ENCODE measurements at places on chromosomes 12 and 14.

DNA sequence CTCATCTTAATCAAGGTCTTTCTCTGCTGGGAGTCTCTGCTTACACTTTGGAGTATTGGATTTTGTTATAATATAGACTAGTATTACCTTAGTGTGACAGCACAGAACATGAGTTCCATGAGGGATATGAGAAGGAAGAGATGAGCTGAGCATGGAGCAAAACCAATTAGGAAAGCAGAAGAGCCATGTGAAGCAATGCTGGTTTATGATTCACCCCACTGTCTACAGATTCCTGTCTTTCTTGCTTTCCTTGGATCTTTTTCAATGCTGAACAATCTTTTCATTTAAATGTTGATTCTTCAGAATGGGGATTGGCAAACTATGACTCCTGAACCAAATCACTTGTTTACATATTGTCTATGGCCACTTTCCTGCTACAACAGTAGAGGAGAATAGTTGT is 70.4 kb upstream of the KITLG start:
- peak overlapping the region; percentile 4 for H3K27ac ChIP-seq
- peak; percentile 82 for DNase-seq
- peaks cover 24% of the 10 kb centered on the region for H3K4me1 ChIP-seq
- no peak overlapping the region for H3K4me3 ChIP-seq
- H3K27me3 ChIP-seq = no peaks in the 10 kb centered on the region

DNA sequence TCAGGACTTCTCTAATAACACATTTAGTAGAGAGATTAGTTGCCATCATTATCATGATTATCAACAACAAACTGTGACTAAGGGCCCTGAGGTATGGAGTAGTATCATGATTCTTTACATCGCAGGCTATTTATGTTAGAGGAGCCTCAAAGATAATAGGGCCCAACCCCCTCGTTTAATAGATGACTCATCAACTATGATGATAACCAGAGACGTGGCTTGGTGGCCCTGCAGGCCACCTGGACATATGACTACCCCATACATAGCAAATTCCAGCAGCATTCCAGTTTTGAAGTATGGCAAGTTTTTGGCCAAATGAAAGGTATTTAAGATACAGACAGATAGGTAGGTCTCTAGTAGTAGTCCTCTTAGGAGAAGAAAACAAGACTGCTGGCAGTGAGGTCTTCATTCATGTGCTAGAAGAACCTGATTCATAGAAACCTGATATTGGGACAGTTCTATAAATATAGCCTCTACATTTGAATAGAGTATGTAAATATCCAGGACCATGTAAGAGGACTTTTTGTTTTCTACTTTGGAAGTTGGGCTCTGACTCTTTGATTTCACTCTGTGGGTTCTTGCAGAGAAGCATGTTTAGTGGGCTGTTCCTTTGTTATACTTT is 5.6 kb downstream of the RIC8B start:
- H3K4me1 ChIP-seq = peaks cover 23% of the 10 kb centered on the region
- H3K27me3 ChIP-seq = no peaks in the 10 kb centered on the region
- H3K27ac ChIP-seq = 0 out of 2 replicates have a peak overlapping the region, but pooled peaks have one; percentile 6
- H3K4me3 ChIP-seq = no peak overlapping the region
- H3K36me3 ChIP-seq = peaks cover 4% of the 10 kb centered on the region

DNA sequence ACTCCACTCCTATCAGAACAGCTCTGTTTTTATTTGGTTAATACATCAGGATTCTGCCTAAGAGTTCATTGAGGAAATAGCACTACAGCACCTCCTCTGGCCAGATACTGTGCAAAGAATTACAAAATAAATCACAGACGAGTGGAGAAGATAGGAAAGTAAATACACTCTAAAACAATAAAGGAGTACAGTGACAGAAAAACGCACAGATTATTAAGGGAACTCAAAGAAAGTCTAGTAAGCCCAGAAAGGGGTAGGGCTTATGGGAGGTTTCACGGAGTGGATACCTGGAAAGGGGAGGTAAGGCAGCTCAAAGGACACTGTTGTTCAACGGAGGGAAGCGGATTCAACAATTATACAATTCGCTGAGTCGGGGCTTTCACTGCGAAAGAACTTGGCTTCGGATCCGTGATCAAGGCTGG is 5.5 kb downstream of the OR10AD1 start:
- H3K4me1 ChIP-seq = peaks cover 26% of the 10 kb centered on the region
- no peaks in the 10 kb centered on the region for H3K36me3 ChIP-seq
- peak; percentile 43 for DNase-seq
- H3K27me3 ChIP-seq = peaks cover 4% of the 10 kb centered on the region
- H3K27ac ChIP-seq = peak overlapping the region; percentile 10
- peak overlapping the region; percentile 63 for H3K4me3 ChIP-seq

DNA sequence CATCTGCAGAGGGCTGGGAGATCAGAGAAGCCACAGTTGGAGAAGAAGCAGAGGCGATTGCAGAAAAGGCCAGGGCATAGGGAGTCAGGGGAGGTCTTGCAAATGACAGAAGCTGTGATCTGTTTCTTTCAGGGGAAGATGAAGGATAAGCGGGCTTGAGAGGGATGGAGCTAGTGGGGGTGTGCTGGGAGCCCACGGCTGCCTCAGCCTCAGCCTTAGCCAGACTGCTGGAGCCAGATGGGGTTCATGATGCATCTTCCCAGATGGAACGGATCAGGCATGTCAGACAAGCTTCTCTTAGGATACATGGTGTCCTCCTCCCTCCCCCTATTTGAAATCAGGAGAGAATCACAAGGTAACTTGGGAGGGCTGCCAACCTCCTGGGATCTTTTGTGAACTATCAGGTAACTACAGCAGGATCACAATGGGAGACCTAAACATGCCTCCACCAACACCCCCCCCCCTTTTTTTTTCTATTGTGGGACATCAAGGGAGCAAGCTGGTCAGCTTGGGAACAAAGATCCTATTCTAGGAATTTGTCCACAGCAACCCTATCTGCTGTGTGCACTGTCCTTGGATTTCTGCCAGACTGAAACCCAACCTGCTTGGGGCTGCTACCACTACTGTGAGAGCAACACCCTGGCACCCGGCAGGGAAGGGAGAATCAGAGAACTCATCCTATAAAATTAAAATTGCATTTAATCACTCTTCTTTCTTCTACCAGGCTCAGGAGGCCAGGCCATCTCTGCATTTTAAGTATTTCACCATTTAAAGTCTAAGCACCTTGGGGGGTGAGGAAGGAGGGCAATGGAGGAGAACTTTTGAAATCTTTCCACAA is 10.7 kb upstream of the ATP2A2 start:
- H3K27me3 ChIP-seq = no peaks in the 10 kb centered on the region
- H3K4me3 ChIP-seq = peak overlapping the region; percentile 11
- DNase-seq = peak; percentile 92
- H3K27ac ChIP-seq = peak overlapping the region; percentile 85
- peaks cover 50% of the 10 kb centered on the region for H3K4me1 ChIP-seq

- H3K27ac ChIP-seq = no peak overlapping the region
- H3K36me3 ChIP-seq = no peaks in the 10 kb centered on the region
- H3K27me3 ChIP-seq = peaks cover 49% of the 10 kb centered on the region
- no peak for DNase-seq
- no peaks in the 10 kb centered on the region for H3K4me1 ChIP-seq
Measured at GRCh38 chr14:91728616-91729183, 3.2 kb downstream of the CATSPERB start.

- H3K36me3 ChIP-seq = no peaks in the 10 kb centered on the region
- peaks cover 50% of the 10 kb centered on the region for H3K27me3 ChIP-seq
- H3K4me3 ChIP-seq = no peak overlapping the region
- DNase-seq = no peak
- no peaks in the 10 kb centered on the region for H3K4me1 ChIP-seq
- H3K27ac ChIP-seq = no peak overlapping the region
Measured at GRCh38 chr12:131637986-131638385, 72.9 kb upstream of the SFSWAP start.

- H3K4me3 ChIP-seq = peak overlapping the region; percentile 28
- DNase-seq = peak; percentile 83
- peak overlapping the region; percentile 81 for H3K27ac ChIP-seq
- H3K36me3 ChIP-seq = no peaks in the 10 kb centered on the region
- no peaks in the 10 kb centered on the region for H3K27me3 ChIP-seq
Measured at GRCh38 chr12:52971679-52972329, 22.9 kb downstream of the KRT18 start.

GRCh38 chr14:34937442-34937841 is 45.4 kb upstream of the SRP54 start:
- H3K27ac ChIP-seq = no peak overlapping the region
- no peak overlapping the region for H3K4me3 ChIP-seq

DNA sequence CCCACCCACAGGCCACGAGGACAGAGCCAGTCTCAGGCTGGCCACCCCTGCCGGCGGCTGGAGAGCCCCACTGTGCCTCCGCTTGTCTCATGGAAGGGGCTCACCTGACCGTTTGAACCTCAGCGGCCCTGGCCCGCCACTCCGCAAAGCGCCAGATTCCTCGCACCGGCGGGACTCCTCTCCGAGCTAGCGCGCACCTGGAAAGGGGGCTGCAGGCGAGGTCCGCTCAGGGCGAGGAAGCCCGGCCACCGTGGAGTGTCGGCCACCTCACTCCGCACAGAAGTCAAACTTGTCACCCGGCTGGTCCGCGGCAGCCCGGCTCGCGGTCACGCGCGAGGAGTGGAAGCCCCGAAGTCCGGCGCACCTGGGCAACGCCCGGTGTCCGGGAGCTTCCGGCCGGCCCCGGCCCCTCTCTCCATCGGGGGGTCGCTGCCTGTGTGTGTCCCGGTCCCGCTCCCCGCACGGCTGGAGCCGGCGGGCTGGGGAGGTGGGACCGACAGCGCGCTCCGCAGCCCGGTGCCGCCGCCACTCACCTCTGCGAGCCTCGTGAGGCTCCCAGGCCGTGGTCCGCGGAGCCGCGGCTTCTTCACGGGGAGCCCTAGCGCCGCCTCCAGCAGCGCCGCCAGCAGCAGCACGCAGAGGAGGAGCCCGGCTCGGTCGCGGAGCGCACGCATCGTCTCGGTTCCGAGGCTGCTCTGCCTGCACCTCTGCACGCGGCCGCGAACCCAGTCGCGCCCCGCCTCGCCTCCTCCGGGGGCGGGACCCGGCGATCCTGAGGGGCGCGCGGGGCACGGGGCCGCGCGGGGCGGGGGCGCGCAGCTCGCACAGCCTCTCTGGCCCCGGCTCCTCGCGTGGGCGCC is at the start of gene ISM2:
Gene ISM2 (minus strand): TSS at position 697 of the 860 bp plus-strand sequence. CDS start 23 bp downstream, at position 674.
- no peak within 1 kb of the TSS for H3K27ac ChIP-seq
- peaks cover 6% of the 10 kb centered on the region for H3K4me1 ChIP-seq
- peak; percentile 44 for DNase-seq
- peak within 1 kb of the TSS; percentile 66 for H3K4me3 ChIP-seq
- H3K27me3 ChIP-seq = peaks cover 15% of the 10 kb centered on the region
- no peaks in the 10 kb centered on the region for H3K36me3 ChIP-seq

DNA sequence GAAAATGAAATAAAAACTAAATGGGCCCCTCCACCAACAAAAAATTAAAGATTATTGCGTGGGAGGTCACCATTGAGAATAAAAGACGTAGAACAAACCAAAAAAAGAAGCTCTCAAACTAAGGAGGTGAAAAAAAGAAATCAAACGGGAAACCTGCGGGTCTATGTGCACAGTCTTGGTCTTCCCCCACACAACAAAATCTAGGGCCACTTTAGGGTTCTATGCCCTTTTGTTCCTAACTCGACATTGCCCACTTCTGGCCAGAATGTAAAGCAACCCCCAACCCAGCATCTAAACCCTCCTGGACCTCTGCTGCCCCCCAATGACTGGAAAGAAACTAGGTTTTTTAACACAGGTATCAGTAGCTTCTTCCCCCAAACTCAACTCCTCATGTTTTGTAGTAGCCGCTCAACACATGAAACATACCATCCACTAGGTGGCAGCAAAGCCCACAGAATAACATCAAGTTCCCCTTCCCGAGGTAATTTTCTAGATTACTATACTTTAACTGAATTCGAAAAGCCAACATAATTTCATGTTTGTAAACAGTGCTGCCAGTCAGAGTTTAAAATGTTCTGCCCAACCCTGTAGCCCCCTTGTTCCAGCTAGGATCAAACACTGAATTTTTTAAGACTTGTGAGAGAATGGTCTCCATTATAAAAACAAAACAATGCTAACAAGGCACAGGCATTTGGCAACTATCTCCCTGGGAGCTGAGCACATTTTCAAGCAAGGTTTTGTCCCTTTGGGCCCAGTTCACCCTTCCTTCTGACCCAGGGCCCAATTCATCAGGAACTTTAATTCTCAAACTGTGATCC is 18.7 kb downstream of the DAD1 start:
- H3K27ac ChIP-seq = no peak overlapping the region
- H3K4me3 ChIP-seq = no peak overlapping the region
- H3K4me1 ChIP-seq = peaks cover 5% of the 10 kb centered on the region
- H3K36me3 ChIP-seq = peaks cover 44% of the 10 kb centered on the region
- H3K27me3 ChIP-seq = no peaks in the 10 kb centered on the region
- DNase-seq = peak; percentile 92

- no peaks in the 10 kb centered on the region for H3K36me3 ChIP-seq
- DNase-seq = peak; percentile 55
- H3K4me3 ChIP-seq = no peak overlapping the region
- H3K27ac ChIP-seq = peak overlapping the region; percentile 4
- H3K4me1 ChIP-seq = peaks cover 9% of the 10 kb centered on the region
Measured at GRCh38 chr12:89932954-89933353, 224.3 kb upstream of the ATP2B1 start.

DNA sequence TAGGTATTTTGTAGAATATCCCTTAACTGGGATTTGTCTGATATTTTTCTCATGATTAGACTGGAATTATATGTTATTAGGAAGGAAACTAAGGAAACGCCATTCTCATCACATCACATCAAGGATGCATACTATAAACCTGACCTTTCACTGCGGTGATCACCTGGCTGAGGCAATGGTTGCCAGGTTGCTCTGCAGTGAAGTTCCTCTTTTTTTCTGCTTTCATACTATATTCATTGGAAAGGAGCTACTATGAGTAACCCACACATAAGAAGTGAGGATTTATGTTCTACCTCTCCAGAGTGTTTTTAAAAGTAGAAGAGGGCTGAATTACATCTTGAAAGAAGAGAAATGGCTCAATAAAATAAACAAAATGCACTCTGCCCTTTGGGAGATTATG is 31.0 kb upstream of the GRIP1 start:
- no peaks in the 10 kb centered on the region for H3K36me3 ChIP-seq
- no peak for DNase-seq
- H3K27ac ChIP-seq = no peak overlapping the region
- no peak overlapping the region for H3K4me3 ChIP-seq
- H3K27me3 ChIP-seq = peaks cover 12% of the 10 kb centered on the region
- no peaks in the 10 kb centered on the region for H3K4me1 ChIP-seq

Data from PC-3 (cell line).